ENCODE measurements at places on chromosomes 7 and 10.

DNA sequence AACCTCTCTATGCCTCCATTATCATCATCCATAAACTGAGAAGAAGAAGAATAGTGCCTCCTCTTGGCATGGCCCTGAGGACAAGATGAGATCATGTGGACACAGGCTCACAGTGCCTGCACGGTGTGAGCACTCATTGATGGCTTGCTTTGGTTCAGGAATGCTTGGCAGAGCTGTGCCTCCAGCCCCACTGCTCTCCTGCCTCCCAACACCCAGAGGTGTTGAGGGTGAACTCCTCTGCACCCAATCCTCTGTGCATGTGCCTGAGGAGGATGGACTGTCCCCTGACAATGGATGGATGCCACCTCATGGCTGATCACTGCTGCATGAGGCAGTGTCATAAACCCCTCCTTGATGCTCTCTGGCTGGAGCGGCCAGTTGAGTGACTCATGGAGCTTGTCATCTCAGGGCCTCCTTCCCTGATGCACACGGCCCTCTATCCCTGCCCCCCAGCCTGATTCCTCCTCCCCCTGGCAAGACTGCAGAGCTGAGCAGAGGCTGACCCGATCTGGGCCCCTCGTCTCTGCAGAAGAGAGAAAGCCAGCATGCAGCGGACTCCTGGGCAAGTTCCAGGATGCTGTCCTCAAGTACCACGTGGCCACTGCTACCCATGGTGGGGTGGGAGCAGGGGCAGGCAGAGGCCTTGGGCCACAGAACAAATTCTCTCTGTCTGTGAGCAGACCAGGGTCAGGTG is 136.3 kb downstream of the KCNMA1 start:
- DNase-seq, result peak; percentile 98

- no peak for DNase-seq
Observed at GRCh38 chr7:68258609-68259008, 1262.0 kb downstream of the TYW1 start.

DNA sequence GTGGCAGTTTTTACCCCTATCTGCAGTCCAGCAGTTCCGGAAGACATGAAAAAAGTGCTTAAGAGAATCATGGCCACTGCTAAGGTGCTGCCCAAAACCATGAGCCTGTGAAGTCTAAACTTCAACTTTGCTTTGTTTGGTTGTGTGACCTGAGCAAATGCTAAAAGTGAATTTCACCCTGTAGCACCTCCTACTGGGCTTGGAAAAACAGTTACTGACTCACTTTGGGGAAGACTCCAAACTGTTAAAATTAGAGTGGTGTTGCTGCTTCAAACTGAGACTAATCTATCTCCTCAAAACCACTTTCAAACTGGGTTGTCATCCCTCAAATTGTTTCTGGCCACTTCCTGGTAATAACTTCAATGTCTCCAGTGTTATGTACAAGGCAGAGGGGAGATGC is 21.3 kb downstream of the MKX start:
- peak; percentile 22 for DNase-seq

- peak; percentile 30 for DNase-seq
Observed at GRCh38 chr7:117010375-117011133, 57.3 kb downstream of the ST7 start.

All from ELR (cell line).